ENCODE measurements at places on chromosomes 12 and 14.

GRCh38 chr12:127489061-127489460 lies 777.9 kb upstream of the TMEM132C start:
- peak; percentile 20 for DNase-seq

DNA sequence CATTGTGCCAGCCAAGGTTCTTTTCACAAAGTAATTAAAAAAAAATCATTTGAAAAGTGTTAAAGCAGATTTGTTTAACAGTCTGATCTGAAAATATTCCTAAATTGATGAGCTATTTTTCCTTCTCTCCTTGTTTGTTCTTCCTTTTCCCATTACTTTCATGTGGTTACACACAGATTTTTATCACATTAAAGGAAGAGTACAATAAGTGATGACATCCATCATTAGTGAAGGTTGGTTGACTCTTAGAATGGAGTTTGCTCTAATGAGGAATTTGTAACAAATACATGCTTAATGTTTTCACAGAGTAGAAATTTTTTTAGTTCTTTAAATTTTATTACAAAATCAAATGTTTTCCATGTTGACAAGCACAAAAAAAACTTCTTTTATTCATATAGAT lies 18.9 kb upstream of the TOMM20L start:
- no peak for DNase-seq

- DNase-seq: no peak
Measured at GRCh38 chr14:54804538-54805041, 98.0 kb downstream of the GCH1 start.

GRCh38 chr14:70901269-70901668 lies 6.0 kb upstream of the PCNX1 start:
- no peak for DNase-seq

DNA sequence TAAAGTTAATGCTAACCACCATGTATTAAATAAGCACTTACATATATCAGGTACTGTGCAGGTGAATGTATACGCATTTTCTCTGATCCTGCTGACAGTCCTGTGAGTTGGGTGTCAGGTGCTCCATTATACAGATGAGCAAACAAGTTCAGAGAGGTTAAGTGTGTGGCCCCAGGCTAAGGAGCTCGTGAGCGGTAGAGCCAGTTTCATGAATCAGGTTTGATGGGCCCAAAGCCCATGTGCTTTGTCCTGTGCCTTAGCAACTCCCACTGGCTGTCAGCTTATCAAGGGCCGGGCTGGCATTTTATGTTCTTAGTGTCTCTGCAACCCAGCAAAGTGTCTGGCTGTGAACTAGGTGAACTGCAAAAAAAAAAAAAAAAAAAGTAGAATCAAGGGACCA lies 701.2 kb upstream of the TBX3 start:
- no peak for DNase-seq

Data from CMK (cell line).